Substantia nigra (tissue), 51 donors: ENCODE measurements at places on chromosomes 3 and 15.

- no peak for DNase-seq
These were observed 55.7 kb downstream of the TNIK start for GRCh38 chr3:171404376-171404967.

DNA sequence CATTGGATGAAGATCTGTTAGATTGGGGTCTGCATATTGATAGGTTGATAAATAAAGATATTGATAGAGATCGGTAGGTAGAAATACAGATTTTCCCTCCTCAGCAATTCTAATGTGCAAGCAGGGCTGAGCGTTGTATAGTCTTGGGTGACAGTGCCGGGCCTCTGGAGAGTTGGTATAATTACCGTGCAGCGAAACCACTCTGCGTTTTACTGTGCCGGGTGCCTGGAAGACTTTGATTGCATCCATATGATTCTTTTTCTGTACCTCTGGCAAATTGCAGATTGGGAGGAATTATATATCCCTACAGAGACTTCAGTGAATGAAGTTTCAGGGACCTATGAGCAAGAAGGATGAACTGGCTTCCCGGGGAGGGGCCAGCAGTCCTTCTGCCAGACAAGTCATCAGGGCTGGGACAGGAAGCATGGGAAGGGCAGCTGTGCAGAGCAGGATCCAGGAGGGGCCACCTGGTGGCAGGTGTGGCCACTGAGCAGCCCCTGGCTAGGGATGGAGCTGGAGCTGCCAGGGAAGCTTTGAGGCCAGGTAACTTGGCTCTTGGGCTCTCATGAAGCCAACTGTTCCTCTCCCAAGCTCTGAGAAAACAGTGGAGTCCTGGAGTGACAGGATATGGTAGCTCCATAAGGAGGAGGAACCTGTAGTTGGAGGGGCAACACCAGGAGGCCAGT is 132.5 kb downstream of the APBA2 start:
- DNase-seq, result no peak

- DNase-seq, result no peak
These were observed 47.9 kb upstream of the LIPC start for GRCh38 chr15:58383876-58384275.

- no peak for DNase-seq
These were observed 16.4 kb downstream of the PRR23E start for GRCh38 chr3:127209155-127209839.

- DNase-seq, result no peak
These were observed 117.5 kb downstream of the FAM174B start for GRCh38 chr15:92538115-92538514.

GRCh38 chr15:70762469-70763119 is 764 bp downstream of the UACA start:
- no peak for DNase-seq

- DNase-seq, result no peak
These were observed 5.8 kb upstream of the TUSC2 start for GRCh38 chr3:50333744-50334328.

GRCh38 chr3:169171739-169172138 is 491.8 kb downstream of the MECOM start:
- no peak for DNase-seq

GRCh38 chr3:69821133-69821532 is 81.9 kb downstream of the MITF start:
- DNase-seq, result no peak

GRCh38 chr3:73419942-73420341 is 204.8 kb downstream of the PDZRN3 start:
- no peak for DNase-seq

- DNase-seq, result no peak
These were observed 221.2 kb downstream of the SNRPN start for GRCh38 chr15:25175789-25176615.

- no peak for DNase-seq
These were observed 19.5 kb downstream of the SMAD6 start for GRCh38 chr15:66721501-66721937.

DNA sequence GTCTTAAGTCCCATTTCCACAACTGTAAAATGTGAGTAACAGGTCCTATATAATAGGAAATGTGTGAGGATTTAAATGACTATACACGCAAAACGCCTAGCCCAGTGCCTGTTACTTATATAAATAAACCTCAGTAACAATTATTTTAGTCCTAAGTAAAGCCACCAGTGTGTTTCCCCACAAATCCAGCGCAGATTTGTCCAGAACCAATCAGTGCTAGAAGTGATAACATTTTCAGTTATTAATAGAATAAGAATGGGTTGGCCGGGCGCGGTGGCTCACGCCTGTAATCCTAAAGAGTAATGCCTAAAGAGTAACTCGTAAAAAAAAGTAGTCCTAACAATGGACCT is 561 bp downstream of the RPAP1 start:
- DNase-seq, result no peak

DNA sequence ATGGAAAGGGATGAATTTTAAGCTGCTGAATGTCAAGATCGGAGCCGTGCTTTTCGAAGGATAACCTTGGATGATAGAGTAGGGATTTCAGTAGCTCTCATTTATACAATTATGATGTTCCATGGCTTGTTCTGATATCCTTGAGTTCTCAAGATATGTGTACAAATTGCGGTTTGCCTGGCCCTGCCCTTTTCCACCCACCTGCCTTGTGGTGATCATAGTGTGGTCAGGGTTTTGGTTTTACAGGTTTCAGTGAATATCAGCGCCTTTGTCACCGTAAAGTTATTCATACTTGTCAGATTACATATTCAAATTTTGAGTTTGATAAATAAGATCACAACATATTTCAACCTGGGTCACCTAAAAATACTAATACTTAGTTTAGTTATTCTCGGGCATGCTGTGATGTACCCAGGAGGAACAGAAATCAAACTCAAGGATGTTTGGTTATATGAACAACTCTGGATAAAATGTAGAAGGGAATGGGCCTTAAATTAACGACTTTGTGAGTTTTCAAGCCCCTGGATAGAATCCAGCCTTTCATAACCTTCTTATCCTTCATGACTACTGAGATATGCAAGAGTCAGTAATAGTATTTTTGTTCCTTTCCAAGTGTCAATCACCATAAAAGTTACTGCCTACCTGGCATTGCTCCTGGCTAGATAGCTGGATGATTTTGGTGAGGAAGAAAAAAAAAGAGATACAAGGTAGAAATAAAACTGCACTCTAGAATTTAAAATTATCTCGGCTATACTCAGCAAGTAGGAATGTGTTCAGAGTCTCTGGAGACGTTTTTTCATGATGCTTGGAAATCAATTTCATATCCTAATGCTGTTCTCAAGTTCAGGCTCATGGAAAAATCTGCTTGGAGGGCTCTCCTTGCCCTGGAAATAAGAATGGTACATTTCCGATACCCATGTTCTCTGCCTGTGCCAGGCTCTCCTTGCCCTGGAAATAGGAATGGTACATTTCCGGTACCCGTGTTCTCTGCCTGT is 209.2 kb upstream of the TPRG1 start:
- DNase-seq, result no peak

DNA sequence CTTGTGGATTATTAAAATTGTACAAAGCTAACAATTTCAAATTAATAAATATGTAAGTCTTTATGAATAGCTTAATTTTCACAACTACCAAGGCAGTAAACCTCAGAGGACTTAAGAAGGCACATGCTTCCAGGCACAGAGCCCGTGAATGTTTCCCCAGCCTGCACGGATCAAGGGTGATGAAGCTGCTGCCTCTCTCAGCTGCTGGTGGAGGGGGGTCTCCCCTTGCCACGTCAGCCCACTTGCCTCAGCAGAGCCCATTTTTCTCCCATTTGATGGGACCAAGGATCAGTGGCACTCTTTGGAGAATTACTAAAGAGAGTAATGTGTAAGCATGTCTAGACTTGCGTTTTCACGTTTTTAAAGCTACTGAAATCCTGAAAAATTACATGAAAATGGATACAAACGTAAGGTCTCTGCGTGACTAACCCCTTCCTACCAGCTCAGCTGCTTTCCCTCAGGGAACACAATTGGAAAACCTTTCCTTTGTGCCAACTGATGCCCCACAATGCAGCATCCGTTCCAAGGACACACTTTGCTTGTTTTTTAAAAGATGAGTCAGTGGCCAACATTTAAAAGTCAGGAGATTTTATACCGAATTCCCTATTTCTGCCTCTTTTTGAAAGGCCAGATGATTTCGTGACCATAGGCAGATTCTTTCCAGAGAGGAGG is 494.1 kb downstream of the GABRG3 start:
- no peak for DNase-seq

GRCh38 chr3:171503817-171504216 is 43.6 kb upstream of the TNIK start:
- DNase-seq, result no peak
